ENCODE measurements at places on chromosomes 6 and 20.

DNA sequence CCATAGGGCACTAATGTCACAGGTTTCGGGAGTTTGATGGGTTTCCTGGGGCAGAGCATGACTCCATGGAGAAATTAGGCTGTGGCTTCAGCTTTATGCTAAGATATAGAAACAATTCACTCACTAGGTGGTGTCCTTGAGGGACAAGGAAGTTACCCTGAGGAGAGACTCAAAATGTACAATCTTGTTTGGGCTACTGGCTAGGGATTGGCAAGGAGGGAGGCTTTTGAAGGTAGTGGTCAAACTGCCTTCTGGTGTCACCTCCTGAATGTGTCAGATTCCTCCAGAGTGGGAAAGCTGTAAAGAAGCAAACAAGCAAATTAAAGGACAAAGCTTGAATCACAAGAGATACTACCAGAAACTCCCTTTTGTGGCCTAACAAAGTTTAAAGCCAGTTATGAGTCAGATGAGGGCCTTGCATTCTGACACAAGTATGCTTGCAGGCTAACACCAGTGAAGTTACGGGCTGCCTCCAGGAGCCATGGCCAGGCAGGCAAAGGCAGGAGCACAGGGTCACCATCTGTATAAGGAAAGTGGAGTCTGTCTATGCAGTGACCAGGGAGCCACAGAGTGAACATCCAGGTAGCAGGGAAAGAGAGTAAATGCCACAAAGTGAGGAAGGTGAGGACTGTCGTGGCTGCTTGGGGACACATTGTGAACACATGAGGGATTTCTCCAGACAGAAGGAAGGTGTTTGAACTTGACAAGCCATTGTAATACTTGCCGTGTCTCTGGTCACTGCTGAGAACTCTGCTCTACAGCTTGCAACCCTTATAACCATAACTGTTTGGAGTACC, 107.7 kb upstream of the DTNBP1 start:
- DNase-seq, result peak; percentile 5
- H3K4me3 ChIP-seq, result no peak overlapping the region
- no peaks in the 10 kb centered on the region for H3K36me3 ChIP-seq

GRCh38 chr6:109226353-109226752, 131.0 kb downstream of the CEP57L1 start:
- peaks cover 7% of the 10 kb centered on the region for H3K4me1 ChIP-seq
- H3K27ac ChIP-seq, result no peak overlapping the region
- no peak for DNase-seq

GRCh38 chr6:45387236-45387635, 9.5 kb upstream of the SUPT3H start:
- DNase-seq, result no peak
- no peaks in the 10 kb centered on the region for H3K27me3 ChIP-seq
- H3K27ac ChIP-seq, result no peak overlapping the region
- H3K36me3 ChIP-seq, result peaks cover 16% of the 10 kb centered on the region

GRCh38 chr6:85113934-85114580, 335.8 kb upstream of the NT5E start:
- no peak overlapping the region for H3K27ac ChIP-seq
- no peak overlapping the region for H3K4me3 ChIP-seq
- H3K36me3 ChIP-seq, result no peaks in the 10 kb centered on the region
- DNase-seq, result no peak
- H3K4me1 ChIP-seq, result no peaks in the 10 kb centered on the region
- no peaks in the 10 kb centered on the region for H3K27me3 ChIP-seq

GRCh38 chr6:43810965-43811732, 41.1 kb downstream of the VEGFA start:
- peaks cover 9% of the 10 kb centered on the region for H3K4me1 ChIP-seq
- no peak overlapping the region for H3K4me3 ChIP-seq
- H3K27me3 ChIP-seq, result no peaks in the 10 kb centered on the region
- no peak overlapping the region for H3K27ac ChIP-seq
- no peaks in the 10 kb centered on the region for H3K36me3 ChIP-seq

GRCh38 chr20:61948586-61949362, 116.9 kb downstream of the TAF4 start:
- H3K4me3 ChIP-seq, result no peak overlapping the region
- no peak overlapping the region for H3K27ac ChIP-seq
- DNase-seq, result no peak
- H3K36me3 ChIP-seq, result no peaks in the 10 kb centered on the region
- H3K4me1 ChIP-seq, result no peaks in the 10 kb centered on the region

DNA sequence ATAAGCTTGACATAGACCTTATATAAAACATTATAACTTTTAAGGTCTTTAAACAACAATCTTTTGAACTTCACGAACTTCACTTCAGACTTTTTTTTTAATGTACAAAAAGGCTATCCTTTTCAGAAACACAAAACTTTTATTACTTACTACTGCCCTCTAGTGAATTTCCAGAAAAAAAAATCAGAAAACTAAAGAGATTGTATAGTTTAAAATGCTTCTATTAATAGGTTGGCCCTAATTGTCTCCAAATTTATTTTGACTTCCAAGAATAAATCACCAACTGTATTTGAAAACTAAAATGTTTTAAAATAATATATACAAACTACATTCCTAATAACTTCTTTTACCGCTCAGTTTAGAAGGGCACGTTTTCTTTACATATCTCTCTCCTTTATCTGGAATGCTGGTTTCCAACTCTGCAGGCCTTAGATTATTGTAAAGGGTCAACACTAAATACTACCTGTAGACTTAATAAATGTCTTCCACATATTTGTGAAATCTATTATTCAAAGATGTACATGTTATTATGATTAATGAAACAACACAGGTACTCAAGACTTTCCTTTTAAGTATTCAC, 66.8 kb downstream of the LMBRD1 start:
- H3K27me3 ChIP-seq, result no peaks in the 10 kb centered on the region
- DNase-seq, result no peak
- peaks cover 19% of the 10 kb centered on the region for H3K36me3 ChIP-seq
- no peak overlapping the region for H3K4me3 ChIP-seq
- no peak overlapping the region for H3K27ac ChIP-seq

DNA sequence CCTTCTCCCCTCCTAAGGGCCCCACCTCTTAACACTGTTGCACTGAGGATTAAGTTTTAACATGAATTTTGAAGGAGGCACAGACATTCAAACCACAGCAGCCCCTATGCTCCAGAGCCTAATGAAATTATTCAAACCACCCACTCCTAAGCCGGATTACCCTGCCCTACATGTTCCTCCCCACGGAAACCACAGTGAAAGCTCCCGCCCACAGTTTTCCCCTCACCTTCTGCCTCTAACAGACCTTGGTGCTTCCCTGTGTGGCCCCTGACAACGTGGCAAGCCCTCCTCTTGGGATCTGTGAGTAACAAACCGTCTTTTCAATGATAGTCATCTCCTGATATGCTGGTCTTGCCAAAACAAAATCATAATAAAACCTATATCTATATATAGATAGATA, 74.8 kb downstream of the RIN2 start:
- H3K27ac ChIP-seq, result no peak overlapping the region
- peaks cover 48% of the 10 kb centered on the region for H3K27me3 ChIP-seq
- H3K36me3 ChIP-seq, result no peaks in the 10 kb centered on the region
- peaks cover 27% of the 10 kb centered on the region for H3K4me1 ChIP-seq
